M059J (cell line): ENCODE measurements at places on chromosomes 3 and 15. TPM values are rescaled to one million over a fixed set of nuclear protein-coding genes. Genes with fewer than 3 reads are reported as not detected.

The SCN11A gene
- total RNA-seq, result not detected in 2 replicates

The VPS18 gene
- 17.6 and 29.9 TPM in 2 replicates for total RNA-seq

The PATL2 gene
- total RNA-seq, result 2.0 and 2.6 TPM in 2 replicates

The ACOX2 gene
- total RNA-seq, result 2.8 and 18.5 TPM in 2 replicates

The SLC28A2 gene
- not detected in 2 replicates for total RNA-seq

The PIERCE2 gene
- total RNA-seq, result 3.5 and 6.5 TPM in 2 replicates

The SV2B gene
- not detected in 2 replicates for total RNA-seq

The GCSAM gene
- total RNA-seq, result not detected in 2 replicates

The ADIPOQ gene
- total RNA-seq, result not detected in 2 replicates

The TXNRD3 gene
- 4.0 and 7.8 TPM in 2 replicates for total RNA-seq

The USP3 gene
- 25.7 and 29.9 TPM in 2 replicates for total RNA-seq

The XCR1 gene
- total RNA-seq, result not detected in 2 replicates

The TF gene
- not detected in 2 replicates for total RNA-seq

DNA sequence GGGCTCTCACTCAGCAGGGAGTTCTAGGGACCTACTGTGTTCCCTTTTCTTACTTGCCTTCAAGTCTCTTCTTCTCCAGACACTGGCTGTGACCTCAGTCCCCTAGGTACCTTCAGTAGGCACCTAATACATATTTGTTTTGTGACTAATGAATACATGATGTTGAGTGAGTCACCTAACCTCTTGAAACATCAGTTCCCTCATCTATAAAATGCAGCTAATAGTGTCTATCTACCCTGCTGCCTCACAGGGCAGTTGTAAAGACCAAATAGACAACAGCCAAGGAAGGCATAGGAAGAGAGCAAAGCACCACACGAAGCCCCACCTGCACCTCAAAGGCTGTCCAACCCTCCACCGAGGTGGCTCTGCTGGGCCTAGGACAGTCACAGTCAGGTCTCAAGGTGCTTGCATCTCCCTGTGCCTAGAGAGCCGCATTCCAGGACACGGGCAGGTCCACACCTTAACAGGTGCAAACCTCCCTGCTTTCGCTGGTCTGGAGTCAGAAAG is 29.1 kb downstream of the DAPK2 start:
- DNase-seq, result peak; percentile 83

- peak; percentile 84 for DNase-seq
Measured at GRCh38 chr15:77481670-77482069, 61.0 kb downstream of the HMG20A start.

DNA sequence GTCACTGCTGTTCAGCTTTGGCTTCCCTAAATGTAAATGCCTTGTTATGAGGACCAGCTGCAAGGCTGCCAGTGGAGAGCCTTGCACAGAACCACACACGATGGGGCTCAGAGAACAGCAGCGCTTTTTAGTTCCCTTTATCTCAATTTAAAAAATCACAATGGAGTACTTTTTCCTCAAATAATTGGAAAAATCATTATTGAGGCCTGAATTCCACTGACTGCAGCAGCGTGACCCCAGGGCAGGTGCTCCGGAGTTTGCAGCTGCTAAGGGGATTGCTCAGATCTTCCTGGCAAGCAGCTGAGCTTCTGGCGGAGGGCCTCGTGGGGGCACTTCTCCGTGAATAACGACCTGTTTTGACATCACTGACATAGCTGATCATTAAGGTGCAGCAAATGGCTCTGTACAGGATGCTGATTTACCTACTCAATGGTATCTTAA is 245.6 kb upstream of the TRIM42 start:
- no peak for DNase-seq

- DNase-seq, result peak; percentile 49
Measured at GRCh38 chr3:23052620-23053019, 150.5 kb upstream of the UBE2E2 start.

DNA sequence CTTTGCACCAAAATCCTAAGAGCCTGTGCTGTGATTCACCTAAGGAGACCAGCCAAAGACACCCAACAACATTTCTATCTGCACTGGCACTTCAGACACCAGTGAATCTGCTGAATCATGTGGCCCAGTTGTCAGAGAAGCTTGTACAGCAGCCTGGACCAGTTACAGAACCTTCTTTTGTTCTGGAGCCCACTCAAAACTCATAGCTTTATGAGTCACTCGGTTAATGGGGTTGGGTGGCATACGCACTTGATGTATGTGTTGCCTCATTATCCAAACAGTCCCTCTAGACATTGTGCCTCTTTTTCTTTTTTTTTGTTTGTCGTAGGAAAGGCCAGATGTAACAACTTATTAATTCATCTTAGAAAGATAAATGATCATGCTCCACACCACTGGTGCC is 25.6 kb upstream of the GOLGA6L2 start:
- peak; percentile 11 for DNase-seq

DNA sequence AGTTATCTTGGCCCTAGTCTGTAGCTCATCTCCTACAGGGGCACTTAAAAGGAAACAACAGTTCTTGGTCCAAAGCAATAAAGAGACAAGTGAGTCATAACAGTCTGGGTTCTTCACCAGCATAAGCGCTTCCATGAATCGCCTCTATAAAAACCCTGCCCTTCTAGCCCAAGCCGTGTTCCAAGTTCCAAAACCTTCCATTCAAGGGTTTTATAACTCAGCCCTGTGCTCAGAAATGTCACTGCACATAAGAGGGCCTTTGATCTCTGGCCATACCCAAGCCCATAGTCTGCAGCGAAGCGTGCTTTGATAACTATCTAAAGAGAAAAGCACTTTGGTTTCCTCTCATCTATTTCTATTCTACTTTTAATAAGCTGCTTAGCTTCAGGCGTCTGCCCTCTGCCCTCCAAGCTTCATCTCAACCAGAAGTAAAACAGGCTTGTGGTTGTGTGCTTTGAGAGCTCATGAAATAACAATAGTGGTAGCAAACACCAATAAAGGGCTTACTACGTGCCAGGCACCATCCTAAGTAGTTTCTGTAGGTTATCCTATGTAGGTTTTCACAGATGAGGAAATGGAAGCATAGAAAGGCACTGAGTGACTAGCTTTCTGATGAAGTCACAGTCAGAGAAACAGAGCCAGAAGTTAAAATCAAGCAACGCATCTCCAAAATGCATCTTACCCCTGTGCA is 64.0 kb upstream of the AKAP13 start:
- peak; percentile 90 for DNase-seq

DNA sequence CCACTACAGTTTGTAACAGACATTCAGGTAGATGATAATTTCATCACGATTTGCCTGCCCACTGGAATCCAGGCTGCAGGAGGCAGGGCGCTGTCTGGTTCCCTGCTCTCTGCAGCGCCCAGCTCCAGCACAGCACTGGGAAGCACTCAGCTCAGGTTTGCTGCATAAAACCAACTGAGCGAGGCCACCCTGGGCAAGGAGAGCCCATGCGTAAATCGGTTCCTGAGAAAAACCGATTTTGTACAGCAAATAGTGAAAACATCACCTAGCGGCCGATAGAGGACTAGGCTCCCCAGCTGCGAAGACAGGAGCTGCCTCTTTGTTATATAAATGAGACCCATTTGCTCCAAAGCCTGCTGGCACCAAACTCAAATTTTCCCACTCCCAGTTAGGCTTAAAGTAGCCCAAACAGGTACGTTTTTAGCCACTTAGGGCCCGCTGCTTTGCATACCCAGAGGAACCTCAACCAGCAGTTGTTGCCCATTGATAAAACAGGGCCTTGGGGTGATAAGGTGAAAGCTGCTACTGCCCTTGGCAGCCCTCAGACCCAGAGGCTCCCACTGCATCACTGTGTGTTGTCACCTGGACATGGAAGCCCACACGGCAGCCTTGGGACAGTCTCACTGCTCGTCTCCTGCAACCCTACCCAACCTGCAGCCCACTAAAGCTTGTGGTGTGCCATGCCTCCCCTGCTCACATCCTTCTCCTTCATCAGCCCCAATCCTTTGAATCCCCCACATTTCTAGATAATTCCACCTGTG is 47.5 kb downstream of the ALDH1L1 start:
- DNase-seq, result no peak

- no peak for DNase-seq
Measured at GRCh38 chr3:23387286-23387918, 184.3 kb downstream of the UBE2E2 start.

- DNase-seq, result peak; percentile 93
Measured at GRCh38 chr3:114380233-114380651, 86.4 kb downstream of the TIGIT start.

- no peak for DNase-seq
Measured at GRCh38 chr3:23496165-23496564, 293.0 kb downstream of the UBE2E2 start.

DNA sequence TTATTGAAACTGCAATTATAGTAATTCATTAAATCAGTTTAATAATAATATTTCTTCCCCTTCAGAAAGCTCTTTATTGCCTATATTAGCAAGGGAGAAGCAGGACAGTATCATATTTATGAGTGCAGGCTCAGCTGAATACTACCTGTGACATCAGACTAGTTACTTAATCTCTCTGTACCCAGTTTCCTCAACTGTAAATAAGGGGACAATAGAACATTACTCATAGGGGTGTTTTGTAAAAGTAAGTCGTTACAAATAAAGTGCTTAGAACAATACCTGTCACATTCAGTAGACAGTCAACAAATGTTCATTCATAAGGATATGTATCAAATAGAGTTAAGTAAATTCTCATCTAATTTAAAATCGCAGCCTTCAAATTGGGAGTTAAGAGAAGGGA is 12.1 kb upstream of the VPS39 start:
- DNase-seq, result no peak

GRCh38 chr3:161822291-161822690 is 325.7 kb downstream of the OTOL1 start:
- DNase-seq, result no peak

- DNase-seq, result no peak
Measured at GRCh38 chr15:67766968-67767367, 58.3 kb upstream of the SKOR1 start.

DNA sequence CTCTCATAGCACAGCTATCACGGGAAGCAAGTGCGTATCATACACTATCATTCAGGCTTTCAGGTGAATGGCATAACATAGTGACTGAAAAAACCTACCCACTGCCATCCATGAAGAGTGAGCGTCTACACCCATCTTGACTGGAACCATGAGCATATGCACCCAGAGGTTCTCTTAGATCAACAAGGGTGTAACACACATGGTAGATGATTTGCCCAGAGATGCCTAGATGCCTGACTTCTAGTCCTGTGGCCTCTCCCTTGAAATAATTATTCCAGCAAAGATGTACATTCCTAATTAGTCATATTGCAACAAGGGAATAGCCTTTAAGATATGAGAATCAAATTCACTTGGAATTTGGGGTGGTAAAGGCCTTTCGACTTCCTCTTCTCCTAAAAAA is 228.4 kb downstream of the GREM1 start:
- no peak for DNase-seq

DNA sequence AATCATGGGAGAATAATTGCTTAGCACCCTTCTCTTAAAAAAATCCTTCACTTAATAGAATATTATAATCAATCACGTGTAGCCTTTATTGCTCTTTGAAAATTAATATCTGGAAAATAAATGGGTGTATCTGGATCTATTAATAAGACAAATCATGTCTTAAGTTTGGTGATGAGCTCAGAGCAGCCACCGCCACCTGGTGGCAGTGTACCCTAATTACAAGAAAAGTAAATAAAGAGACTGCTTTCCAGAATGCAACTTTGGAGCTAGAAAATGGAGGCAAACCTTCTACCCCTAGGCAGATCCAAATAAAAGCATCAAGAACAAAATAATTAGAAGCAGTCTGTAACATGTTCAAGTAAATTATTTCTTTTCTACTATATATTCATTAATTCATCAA is 43.5 kb downstream of the EPHB1 start:
- no peak for DNase-seq

DNA sequence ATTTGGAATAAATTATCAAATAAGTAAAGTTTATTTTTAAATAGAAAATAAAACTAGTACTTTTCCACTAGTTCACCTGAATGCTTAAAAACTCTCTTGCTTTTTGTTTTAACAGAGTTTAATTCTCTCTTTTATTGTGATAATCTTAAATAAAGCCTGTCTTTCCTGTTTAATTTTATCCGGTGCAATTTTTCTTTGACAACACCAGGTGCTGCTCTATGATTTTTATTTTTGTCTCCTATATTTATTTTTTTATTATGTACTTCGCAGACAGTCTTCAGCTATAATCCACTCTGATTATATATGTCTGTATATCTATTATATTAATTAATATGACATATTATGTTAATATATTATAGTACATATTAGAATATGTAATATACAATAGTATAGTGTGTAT is 1293.0 kb upstream of the EPHA6 start:
- no peak for DNase-seq
